ENCODE measurements at places on chromosomes 12 and 14.

DNA sequence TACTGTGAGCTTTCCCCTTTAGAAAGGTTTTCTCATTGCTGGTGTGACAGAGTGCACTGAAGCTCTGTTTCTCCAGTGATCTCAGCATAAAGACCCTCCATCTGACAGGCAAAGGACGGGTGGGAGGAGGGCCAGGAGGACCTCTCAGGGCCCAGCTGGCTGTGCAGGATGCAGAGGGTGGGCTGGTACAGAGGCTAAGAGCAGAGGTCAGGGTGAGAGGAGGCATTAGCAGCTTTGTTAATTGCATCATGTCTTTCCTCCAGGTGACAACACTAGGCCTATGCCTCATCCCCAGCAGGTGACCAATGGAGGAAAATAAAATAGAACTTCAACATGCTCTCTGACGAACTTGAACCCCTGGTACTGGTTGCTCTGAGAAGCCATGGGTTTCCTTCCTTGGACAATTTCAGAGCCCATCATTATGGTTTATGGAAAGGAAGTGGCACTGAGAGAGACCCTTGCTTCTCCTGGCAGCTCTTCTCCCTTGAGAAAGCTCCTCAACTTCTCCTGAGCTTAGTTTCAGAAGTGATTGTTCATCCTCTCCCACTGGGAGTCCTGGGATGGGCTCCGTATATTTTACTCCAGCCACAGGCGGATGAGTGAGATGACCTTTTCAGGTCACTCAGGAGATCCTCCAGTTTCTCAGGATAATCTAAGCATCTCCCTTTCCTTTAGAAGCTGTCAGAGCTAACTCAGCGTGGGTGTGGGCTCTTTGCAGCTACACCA lies 45.8 kb upstream of the ATP23 start:
- DNase-seq = no peak

GRCh38 chr12:98221243-98221808 lies 294.1 kb upstream of the TMPO start:
- DNase-seq = no peak

- DNase-seq = no peak
Observed at GRCh38 chr14:53952533-53952932, 4.1 kb downstream of the BMP4 start.

DNA sequence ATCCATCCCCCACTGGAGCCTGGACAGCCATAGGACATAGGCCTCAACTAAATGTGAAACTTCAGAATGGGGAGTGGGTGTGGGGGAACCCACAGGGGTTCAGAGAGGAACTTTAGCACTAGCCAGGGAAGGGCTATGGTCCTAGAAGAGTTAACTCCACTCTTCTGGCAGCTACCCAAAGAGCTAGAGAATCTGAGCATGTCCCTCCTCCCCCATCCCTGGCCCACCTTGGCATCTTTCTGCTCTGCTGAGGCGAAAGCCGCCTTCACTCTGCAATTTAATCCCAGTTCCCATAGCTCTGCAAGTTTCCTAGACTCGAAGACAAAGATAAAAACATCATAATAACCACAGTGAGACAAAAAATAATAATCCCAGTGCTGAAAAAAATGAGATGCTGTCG lies 214.7 kb upstream of the RTL1 start:
- DNase-seq = no peak

DNA sequence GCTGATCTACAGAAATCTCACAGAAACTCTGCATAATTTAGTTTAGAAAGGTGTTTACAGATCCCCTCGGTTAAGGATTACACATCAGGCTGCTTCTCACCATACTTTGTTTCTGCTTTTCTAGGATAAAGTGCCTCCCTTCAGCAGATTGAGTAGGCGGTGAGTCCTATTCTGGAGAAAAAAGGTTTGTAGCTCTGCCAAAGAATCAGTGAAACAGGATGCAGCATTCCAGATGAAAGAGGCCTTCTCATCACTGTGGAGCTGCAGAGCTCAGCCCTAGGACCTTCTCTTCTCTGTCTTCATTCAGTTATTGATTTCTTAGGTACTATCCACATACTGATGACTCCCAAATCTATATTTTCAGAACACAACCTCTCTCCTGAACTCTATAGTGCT lies 155.5 kb upstream of the KRR1 start:
- DNase-seq = peak; percentile 14

DNA sequence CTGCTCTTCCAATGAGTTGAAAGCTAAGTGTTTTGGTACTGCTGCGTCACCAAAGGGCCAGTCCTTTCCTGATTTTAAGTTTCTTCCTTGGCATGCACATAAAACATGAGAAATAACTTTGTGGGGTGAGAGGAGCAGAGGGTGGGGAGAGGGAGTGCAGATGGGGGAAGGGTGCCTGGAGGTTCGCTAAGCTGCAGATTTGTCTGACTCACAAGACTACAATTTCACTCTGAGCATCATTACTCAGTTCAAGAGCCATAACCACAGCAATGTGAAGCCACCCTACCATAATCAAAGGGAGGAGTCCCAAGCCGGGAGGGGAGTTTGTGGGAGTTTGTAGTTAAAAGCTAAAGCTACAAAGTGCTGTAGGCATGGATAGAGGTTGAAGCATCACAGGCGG lies 136.1 kb downstream of the ANO2 start:
- DNase-seq = peak; percentile 26

GRCh38 chr12:53431187-53431586 lies 7.5 kb downstream of the AMHR2 start:
- no peak for DNase-seq

DNA sequence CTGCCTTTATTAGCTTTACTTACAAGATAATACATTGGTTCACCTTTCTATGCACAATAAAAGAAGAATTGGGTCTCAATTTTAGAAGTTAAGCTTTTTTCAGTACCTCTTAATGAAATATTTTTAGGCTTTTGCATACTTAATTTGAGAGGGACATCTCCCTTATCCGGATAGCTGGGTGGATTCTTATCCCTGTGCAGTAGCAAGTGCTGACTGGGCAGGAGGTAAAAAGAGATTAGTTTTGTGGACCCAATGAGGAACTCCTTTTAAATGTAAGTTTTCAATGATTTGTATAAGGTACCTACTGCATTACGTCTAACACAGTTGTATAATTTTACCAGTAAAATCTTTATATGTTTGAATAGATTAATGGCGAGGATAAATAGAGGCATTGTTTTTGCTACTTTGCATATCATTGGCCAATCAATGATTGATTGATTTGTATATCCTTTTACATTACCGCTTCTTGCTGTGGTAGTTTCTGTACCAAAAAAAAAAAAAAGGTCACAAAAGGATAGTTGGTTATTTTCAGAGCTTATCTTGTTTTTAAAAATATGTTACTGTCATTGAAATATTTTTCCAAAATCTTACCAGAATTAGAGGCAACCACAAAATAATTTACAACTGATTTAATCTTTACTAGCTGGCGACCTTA lies 2.2 kb downstream of the CPSF6 start:
- DNase-seq = no peak

Data from hepatic stellate cell (primary cell).